Cortex of kidney (tissue), 1 donor: ENCODE measurements at places on chromosomes 4 and X.

- DNase-seq, result no peak
Observed at GRCh38 chrX:137031517-137032340, 2.1 kb downstream of the GPR101 start.

DNA sequence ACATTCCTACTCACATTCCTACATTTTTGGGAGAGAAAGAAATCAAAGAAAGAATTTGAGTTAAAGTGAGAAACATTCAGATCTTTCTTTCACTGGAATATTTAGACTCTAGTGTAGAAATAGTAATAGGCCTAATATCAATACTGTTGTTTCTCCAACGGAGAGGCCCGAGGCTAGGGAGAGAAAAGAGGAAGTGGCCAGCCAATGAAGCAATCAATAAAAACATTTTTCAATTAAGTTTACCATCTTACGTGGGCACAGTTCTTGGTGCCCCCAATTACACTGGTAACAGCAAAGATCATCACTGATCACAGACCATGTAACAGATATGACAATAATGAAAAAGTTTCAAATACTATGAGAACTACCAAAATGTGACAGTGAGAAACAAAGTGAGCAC lies 281.4 kb downstream of the GPM6A start:
- no peak for DNase-seq

GRCh38 chrX:66408507-66408906 lies 230.4 kb downstream of the EDA2R start:
- DNase-seq, result no peak

DNA sequence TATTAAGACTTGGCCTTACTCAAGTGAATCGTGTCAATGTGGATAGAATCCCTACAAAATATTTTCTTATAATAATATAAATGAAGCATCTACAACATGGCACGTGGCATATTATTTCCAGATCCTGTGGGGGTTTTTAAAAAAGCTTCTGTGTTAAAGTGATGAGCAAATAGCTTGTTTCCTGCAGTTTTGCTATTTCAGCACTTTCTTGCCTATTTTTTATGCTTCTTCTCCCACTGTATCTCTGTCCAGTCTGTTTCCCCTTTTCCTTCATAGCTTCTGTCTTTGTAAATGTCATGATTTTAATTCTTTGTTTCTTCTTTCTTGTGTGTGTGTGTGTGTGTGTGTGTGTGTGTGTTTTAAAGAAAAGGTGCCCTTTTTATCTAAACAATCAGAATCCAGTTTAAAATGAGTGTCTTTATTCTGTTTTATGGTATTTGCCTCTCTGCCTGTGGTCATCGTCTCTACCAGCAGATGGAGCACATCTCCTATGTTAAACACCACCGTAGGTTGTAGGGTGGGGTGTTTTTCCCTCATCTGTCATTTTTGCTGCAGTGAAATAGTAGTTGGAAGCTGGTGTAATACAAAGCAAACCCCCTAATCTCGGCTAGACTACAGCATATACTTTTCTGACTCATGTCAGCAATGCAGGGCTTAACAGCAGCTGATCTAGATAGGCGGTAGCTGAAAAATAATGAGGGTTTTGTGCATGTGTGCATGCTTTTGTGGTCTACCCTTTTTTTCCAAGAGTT lies 33.1 kb downstream of the FTHL17 start:
- no peak for DNase-seq

DNA sequence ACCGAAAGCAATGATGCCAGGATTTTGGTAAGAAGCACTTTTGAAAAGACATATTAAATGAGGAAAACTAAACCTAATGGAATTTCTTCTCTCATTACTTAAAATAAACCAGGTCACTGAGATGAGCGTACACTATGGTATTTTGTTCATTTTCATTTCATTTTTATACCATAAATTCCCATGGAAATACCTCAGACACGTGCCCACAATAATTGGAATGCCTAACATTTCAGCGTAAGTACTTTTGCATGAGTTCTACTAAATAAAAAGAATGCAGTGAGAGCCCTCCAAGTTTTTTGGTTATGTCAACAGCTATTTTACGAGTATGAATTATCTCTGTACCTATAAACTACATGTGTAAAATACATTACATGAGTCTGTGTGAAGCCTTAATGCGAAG lies 3.2 kb downstream of the CAMK2D start:
- DNase-seq, result no peak

- no peak for DNase-seq
Observed at GRCh38 chrX:71236836-71237235, 13.8 kb downstream of the GJB1 start.
